Activated T-helper 2 cell treated with anti-CD3 and anti-CD28 coated beads, Interferon-gamma antibody, Interleukin-2, Interleukin-4, amounts not matched to agents 10 μg/mL and 5 μg/mL and 100 μg/mL, durations not matched to agents 14 hours and 24 hours and 36 hours (primary cell): ENCODE measurements at places on chromosomes 11 and 22.

GRCh38 chr11:97703851-97704250, 1314.0 kb downstream of the JRKL start:
- no peak overlapping the region for H3K4me3 ChIP-seq
- H3K4me1 ChIP-seq, result no peaks in the 10 kb centered on the region
- no peaks in the 10 kb centered on the region for H3K36me3 ChIP-seq
- no peaks in the 10 kb centered on the region for H3K27me3 ChIP-seq
- H3K27ac ChIP-seq, result no peak overlapping the region

DNA sequence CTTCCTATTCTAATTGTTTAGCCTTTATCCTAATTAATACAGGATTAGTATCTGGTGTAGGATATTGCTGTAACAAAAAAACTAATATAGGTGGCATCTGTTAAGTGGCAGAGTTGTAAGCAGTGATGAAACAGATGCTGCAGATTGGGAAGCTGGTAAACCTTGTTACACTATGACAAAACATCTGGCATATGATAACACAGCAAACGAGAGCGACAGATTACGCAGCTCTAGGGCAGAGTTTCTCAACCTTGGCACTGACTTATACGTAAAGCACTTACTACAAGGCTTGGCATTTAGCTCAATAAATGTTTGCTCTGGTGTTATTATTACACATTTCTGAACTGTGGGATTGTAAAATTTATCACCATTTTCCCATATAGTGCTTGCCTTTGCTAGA, 137.0 kb downstream of the ATG16L2 start:
- H3K4me3 ChIP-seq, result no peak overlapping the region
- H3K36me3 ChIP-seq, result no peaks in the 10 kb centered on the region
- no peak for DNase-seq
- no peak overlapping the region for H3K27ac ChIP-seq
- H3K4me1 ChIP-seq, result peaks cover 4% of the 10 kb centered on the region

- DNase-seq, result no peak
- H3K36me3 ChIP-seq, result no peaks in the 10 kb centered on the region
- no peak overlapping the region for H3K27ac ChIP-seq
- no peaks in the 10 kb centered on the region for H3K27me3 ChIP-seq
- no peak overlapping the region for H3K4me3 ChIP-seq
- H3K4me1 ChIP-seq, result no peaks in the 10 kb centered on the region
These were observed 106.1 kb downstream of the SLC1A2 start for GRCh38 chr11:35313066-35313759.

- no peaks in the 10 kb centered on the region for H3K4me1 ChIP-seq
- no peaks in the 10 kb centered on the region for H3K27me3 ChIP-seq
- no peak overlapping the region for H3K4me3 ChIP-seq
These were observed 15.7 kb upstream of the OPCML start for GRCh38 chr11:133547808-133548494.

DNA sequence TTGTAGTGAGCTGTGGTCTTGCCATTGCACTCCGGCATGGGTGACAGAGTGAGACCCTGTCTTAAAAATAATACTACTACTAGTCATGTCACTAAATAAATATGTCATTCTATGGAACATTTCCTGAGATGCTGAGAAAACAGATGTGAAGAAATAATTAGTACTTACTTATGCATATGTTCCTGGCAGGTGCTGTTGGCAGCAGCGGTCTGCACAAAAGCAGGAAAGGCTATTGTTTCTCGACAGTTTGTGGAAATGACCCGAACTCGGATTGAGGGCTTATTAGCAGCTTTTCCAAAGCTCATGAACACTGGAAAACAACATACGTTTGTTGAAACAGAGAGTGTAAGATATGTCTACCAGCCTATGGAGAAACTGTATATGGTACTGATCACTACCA, 8.8 kb downstream of the ARCN1 start:
- H3K27me3 ChIP-seq, result no peaks in the 10 kb centered on the region
- no peak for DNase-seq
- peaks cover 48% of the 10 kb centered on the region for H3K36me3 ChIP-seq
- H3K4me3 ChIP-seq, result no peak overlapping the region
- peaks cover under 1% of the 10 kb centered on the region for H3K4me1 ChIP-seq
